ENCODE measurements at places on chromosomes 5 and 9.
A peak's percentile ranks its signal among the peaks of the same experiment; 100 is the strongest.

GRCh38 chr9:99822109-99822805 is 572 bp downstream of the NR4A3 start:
- peak; percentile 64 for DNase-seq

GRCh38 chr5:164532235-164532900 is 1026.9 kb downstream of the MAT2B start:
- no peak for DNase-seq

GRCh38 chr5:77640589-77641396 is 2.3 kb upstream of the OTP start:
- DNase-seq = no peak

DNA sequence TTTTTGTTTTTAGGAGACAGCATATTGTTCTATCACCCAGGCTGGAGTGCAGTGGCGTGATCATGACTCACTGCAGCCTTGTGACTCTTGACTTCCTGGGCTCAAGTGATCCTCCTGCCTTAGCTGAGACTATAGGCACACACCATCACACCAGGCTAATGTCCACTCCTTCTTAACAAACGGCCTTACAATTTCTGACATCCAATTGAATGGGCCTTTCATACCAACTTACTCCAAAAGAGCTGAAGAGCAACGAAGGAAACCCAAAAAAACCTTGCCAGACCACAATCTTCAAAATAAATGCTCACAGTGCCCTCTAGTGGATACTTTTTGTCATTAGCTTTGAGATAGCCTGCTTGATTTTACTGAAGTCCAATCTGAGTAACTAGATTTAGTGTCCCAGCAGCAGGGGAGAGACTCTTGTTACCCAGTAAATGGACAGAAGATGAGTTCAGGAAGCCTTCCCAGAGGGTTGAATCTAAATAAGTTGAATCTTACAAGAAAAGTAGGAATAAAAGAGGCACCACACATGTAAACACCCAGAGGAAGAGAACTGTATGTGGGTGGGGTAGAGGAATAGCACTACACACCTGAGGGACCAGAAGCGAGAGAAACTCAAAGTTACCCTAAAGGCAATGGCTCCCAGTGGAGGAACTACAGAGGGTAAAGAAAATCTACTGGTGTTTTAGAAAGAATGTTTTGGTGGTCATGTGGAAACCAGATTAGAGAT is 9.3 kb downstream of the ZNF622 start:
- peak; percentile 61 for DNase-seq

GRCh38 chr5:80234116-80234948 is 21.5 kb downstream of the SERINC5 start:
- DNase-seq = no peak

Measured in fibroblast of skin of right biceps (primary cell).